ENCODE measurements at places on chromosomes 3 and 15. TPM values are rescaled to one million over a fixed set of nuclear protein-coding genes. Genes with fewer than 3 reads are reported as not detected.

IL17RB gene
- 0.16 TPM for total RNA-seq

- no peak for DNase-seq
Observed at GRCh38 chr15:26555898-26556297, 217.0 kb downstream of the GABRB3 start.

- no peak for DNase-seq
Observed at GRCh38 chr3:97932387-97932801, 39.8 kb downstream of the RIOX2 start.

DNA sequence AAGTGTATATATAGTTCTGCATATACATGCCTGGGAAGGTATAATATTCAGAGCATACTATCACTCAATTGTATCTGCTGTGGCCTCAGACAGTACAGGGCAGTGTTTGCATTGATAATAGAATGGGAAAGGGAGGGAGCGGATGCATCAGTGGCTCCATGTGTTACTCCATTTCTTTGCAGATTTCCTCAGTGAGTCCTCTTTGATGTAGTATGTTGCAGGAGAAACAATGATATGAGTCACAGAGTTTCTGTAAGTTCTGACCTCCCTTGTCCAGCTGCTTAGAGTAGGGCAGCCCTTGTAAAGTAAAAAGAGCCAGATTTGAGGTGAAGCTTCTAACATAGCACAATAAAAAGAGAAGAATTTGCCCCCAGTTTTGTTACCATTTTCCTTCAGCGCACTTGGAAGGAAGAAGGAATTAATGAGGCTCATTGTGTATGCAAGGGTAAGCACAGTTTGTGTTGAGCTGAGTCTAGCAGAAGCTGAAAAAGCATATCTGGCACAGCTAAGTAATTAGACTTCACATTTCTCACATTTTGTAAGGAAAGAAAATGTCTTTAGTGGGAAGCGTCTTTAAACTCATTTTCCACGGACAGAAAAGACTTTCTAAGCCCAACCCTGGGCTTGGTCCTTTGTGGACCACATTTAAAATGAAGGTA is 555.8 kb upstream of the IL12A start:
- DNase-seq, result peak; percentile 68

SLC24A5 gene
- total RNA-seq, result not detected

MUC20 gene
- 0.41 TPM for total RNA-seq

ANKRD63 gene
- not detected for total RNA-seq

HRH1 gene
- total RNA-seq, result 2.1 TPM

SLC22A14 gene
- 0.45 TPM for total RNA-seq

- DNase-seq, result peak; percentile 41
Observed at GRCh38 chr3:33057320-33058298, 39.3 kb downstream of the GLB1 start.

DNA sequence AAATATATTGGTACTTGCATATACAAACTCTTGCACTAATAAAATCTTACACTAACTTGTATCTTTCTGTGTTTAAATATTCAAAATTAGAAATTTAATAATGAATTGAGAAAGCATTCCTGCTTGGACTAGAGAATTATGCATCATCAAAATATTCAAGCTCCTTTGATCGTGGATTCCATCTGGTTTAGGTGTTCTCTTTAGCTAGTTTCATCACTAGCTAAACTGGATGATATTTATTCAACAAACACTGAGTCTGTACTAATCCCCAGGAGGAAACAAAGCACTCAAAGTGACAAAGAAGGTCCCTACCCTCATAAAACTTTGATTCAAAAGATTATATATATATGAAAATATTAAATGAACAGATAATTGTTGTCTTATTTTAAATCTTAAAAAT is 1360.9 kb upstream of the ALCAM start:
- peak; percentile 0 for DNase-seq

ERC2 gene
- 7.4 TPM for total RNA-seq

DNA sequence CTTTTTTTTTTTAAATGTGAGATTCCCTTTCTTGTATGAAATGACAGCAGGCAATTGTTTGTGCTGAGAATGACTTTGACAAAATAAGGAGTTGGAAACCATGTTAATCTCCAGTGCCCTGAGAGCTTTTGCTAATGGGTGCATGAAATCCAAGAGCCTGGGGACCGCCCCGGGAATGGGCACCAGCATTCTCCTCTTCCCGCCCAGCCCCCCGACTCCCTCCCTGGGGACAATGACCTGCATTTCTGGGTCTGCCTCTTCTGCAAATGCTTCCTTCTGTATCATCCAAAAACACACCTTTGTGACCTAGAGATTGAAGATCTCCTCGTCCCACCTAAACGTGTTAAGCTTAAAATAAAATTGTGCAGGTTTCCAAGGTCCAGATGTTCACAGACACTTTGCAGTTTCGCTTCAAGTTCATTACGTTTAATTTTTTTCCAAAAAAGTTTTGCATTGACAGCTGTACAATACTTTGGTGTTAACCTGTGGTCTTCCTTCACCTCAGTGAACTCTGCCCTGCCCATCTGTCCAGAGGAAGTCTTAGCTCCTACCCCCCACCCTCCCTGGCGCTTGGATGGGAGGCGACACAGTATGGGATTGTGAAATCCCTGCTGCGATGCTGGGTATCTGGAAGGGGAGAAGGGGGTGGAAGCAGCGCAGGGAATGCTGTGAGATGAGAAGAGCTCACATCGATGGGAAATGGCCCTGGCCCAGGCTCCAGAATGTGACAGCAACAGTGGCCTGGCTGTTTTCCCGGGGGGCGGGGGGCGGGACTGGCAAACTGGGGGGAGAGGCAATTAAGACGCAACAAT is 50.1 kb downstream of the TLE3 start:
- peak; percentile 26 for DNase-seq

GRCh38 chr3:120730576-120731542 is 11.5 kb downstream of the RABL3 start:
- DNase-seq, result no peak

Data from astrocyte (in vitro differentiated cells and primary cell).